Stimulated activated CD8-positive, alpha-beta memory T cell treated with anti-CD3 and anti-CD28 coated beads, Interleukin-4, amount 100 ng/mL, for 1 hour (primary cell): ENCODE measurements at places on chromosomes 3 and 15.

DNA sequence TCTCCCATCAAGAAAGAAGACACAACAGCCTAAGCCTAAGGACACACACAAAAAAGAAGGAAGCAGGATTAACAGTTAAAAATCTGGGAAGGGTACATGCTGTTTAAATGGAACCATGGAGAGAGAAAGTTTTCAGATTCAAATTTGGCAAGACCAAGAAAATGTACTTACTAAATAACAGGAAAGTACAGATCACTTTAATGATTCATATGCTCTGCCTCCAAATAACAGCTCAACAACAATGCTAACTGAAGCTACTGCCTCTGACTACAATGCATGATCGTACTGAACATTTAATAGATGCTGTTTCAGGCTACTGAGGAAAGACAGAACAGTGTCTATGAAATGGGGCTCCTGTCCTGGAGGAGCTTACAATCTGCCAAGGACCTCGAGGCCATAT lies 8.4 kb upstream of the NMB start:
- DNase-seq: no peak

DNA sequence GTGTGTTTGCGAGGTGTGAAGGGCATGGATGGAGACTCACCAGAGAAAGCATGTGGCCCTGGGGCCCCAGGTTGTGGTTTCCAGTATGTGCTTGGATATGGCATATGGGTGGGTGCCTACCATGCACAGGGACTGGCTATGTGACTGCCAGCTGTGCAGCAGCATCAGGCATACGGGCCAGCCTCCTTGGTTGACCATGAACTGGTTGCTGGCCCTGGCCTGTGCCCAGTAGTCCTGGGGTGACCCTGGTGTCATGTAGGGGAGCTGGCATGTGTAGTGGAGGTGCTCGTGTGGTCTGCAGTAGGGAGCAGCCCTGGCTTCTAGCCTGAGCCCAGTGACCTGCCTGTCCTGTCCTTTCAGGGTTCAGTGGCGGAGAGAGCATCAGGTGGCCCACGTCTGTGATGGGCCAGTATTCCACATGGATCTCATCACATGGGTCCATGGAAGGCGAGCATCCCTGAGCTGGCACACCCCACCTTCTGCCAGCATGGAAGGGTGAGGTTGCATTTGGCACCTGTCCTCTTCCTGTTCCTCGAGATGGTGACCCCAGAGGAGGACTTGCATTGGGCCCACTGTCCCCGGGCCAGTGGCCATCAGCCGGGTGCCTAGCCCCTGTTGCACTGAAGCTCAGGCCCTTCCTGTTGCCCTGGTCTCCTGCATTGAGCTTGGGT lies 228.9 kb downstream of the SNRPN start:
- no peak for DNase-seq

GRCh38 chr3:27049792-27050191 lies 319.4 kb downstream of the NEK10 start:
- DNase-seq: no peak

DNA sequence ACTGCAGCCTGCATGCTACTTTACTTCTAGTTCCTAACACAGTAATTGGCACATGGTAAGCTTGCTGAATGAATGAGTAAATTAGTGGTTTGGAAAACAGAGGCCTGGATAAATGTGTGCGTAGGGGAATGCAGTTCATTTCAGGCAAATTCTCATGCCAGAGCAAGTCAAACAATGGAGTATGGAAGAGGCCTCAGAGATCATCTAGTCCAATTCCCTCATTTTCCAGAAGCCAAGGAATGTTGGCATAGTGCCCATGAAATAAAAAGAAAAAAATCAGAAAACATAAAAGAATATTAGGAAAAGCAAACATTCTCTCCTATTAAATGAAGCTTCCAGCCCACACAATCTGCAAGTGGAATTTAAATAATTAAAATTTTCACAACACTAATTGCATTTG lies 92.4 kb downstream of the MB21D2 start:
- no peak for DNase-seq

DNA sequence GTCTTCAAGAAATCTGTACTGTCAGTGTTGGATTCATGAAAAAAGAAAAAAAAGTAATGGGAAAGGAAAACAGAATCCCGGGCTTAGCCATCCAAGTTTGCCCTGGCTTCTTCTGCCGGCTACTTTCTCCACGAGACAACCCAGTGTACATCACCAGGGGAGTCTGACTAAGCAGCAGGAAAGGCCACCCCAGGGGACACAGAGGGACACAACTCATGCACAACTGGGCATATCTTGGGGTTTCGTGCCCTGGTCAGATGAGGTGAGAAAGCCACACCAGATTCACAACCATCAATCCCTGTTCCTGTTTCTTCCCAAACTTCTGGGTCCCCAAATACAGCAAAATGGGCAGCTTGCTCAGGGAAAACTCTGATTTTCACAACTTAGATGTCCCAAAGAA lies 33.2 kb downstream of the ADAMTS17 start:
- DNase-seq: no peak

- DNase-seq: peak; percentile 3
Observed at GRCh38 chr3:126752303-126753190, 48.5 kb downstream of the CHCHD6 start.

GRCh38 chr3:30273304-30274072 lies 332.9 kb upstream of the TGFBR2 start:
- no peak for DNase-seq

DNA sequence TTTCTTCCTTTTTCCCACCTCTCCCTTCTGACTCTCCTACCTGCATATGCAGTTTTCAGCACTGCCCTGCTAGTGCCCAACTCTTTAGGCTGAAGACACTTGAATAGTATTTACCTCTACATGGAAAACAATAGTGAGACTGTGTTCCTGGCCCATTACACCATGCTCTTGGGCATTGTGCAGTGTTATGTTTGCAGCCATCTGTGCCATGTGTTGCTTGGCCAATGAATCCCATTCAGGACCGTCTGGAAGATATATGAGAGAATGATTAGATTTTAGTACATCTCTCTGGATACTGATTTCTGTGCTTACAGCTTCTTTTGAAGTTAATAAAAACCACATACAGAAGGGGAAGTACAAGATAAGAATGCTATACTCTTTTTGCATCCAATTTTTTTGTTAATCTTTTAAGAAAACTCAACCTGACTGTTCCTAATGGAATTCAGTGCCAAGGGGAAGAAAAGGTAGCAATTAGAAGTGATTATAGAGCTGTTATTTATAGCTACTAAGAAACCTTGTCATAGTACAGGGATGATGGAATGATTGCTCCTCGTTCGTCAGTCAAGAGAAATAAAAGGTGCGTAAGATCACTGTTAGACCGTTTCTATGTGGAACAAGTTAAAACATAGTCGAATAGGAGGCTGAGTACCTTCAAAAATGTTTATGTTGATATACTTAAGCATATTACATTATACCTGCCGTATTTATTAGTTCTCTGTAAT lies 58.9 kb downstream of the TMEM41A start:
- DNase-seq: no peak

GRCh38 chr3:96961576-96961975 lies 147.2 kb downstream of the EPHA6 start:
- DNase-seq: no peak

- DNase-seq: no peak
Observed at GRCh38 chr15:72005483-72005882, 112.5 kb downstream of the MYO9A start.

GRCh38 chr15:68983961-68984481 lies 30.5 kb upstream of the NOX5 start:
- DNase-seq: no peak

DNA sequence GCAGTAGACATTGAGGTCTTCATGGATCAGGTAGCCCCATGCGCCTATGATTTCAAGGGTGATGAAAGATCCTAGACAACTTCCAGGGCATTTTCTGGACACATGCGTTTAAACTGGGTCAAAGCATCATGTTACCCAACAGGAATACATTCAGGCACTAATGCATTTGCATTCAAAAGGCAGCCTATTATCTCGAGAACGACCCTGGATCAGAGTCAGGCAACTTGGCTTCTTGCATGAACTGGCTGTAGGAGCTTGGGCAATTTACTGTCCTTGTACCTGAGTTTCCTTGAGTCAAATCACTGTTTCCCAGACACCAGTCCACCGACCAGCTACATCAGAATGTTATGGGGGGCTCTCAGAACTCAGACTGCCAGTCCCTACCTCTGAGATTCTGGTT lies 51.5 kb upstream of the CHST2 start:
- no peak for DNase-seq

DNA sequence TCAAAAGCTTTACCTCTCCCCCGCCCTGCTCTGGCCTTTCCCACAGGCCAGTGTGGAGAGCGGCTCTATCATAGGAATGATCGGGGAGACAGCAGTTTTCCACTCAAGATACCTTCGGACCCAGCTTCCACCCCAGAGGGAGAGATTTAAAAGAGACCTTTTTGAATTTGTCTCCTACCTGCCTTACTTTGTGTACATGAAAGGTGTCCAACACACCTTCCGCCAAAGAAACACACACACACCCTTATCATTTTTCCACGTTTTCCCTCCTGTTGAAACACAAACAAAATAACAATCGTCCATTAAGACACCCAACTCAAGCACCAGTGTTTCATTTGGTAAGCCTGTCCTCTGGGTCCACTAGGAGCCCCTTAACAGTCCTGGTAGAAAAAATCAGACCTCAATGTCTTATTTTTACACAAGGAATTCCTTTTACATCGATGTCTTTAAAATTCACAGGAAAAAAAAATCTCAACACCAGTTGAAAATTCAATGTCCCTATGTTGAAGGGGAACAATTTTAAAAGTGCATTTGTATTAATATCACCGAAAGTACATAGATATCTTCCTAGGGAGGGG lies 4.0 kb downstream of the HES1 start:
- DNase-seq: no peak

DNA sequence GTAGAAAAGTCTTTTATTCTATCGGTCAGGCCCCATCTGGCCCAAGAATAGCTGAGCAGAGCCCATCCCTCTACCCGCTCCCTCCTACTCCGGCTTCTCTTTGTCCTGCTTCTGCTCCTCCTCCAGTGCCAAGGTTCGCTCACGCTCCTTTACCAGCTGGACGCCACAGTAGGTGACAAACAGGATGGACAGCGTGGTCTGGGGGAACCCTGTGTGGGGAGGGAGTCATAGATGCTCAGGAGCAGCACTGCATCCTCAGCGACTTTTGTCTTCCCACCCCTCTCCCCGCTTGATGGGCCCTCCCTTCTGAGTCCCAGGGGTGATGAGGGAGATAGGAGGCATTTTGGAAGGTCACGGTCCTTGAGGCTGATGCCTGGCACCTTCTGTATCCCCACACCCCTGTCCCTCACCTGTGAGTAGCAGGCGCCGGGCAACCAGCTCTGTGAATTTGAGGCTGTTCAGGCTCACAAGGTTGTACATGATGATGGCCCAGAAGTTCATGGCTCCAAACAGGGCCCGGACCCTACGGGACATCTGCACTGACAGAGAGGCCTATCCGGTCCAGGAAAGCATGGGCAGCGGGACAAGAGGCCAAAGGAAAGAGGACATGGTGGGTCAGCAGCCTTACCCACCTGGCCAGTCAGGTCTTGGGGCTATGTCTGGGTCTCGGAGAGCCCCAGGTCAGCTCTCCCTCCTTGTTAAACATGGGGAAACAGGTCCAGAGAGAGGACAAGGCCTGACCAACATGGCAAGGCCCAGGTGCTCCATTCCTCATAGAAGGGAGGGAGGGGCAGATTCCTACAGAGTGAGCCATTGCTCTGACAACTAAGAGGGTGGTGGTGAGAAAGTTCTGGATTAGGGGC lies 7.6 kb downstream of the KLHL40 start:
- no peak for DNase-seq

DNA sequence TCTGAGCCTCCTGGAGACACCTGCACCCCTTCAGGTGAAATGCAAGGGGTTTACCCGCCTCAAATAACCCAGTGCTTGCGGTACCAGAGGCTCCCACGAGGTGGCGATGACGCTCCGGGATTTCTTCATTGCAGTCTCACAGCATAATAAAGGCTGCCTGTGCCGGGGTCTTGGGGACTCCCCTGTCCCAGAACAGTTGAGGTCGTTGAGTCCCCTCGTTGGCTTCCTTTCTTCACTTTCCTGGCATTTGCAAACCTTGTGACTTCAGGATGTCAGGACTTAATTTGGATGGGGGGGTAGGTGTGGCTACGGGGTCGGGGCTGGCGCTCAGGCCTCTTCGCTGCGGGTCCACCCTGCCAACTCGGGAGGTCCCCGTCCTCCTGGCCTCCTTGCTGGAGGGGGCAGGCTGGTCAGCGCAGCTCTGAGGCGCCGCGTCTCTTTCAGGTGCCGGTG lies 1.3 kb downstream of the GNAT1 start:
- DNase-seq: peak; percentile 69
